ENCODE measurements at places on chromosomes 1 and 21. TPM values are rescaled to one million over a fixed set of nuclear protein-coding genes. Genes with fewer than 3 reads are reported as not detected.

DNA sequence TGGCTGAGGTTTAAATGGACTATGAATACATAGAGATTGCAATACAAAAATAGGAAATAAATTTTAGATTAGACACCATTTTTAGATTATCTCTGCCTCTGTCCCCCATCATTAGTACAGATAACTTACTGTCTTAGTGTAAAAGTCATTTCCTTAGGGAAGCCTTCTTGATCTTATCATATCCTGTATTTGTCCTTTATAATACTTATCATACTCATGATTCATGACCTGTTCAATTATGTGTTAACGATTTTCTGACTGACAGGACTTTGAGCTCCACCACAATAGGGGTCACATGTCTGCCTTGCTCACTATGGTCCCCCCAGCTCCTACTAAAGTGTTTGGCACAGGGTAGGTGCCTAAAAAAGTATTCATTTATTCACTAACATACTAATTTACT, 14.6 kb downstream of the TEX38 start:
- no peak for DNase-seq
- H3K4me1 ChIP-seq: peaks cover 55% of the 10 kb centered on the region
- peak overlapping the region; percentile 90 for H3K27ac ChIP-seq
- peaks cover 26% of the 10 kb centered on the region for H3K36me3 ChIP-seq
- H3K4me3 ChIP-seq: no peak overlapping the region

The ARMH1 gene
- total RNA-seq: 19.1 TPM

- peak; percentile 95 for DNase-seq
- peaks cover 72% of the 10 kb centered on the region for H3K27me3 ChIP-seq
- peak overlapping the region; percentile 70 for H3K4me3 ChIP-seq
- H3K4me1 ChIP-seq: peaks cover 9% of the 10 kb centered on the region
- peak overlapping the region; percentile 12 for H3K27ac ChIP-seq
Observed at GRCh38 chr1:228059634-228060457, 22.7 kb upstream of the ARF1 start.

GRCh38 chr1:25433389-25434186, 2.9 kb downstream of the MACO1 start:
- no peak overlapping the region for H3K27ac ChIP-seq
- peaks cover 57% of the 10 kb centered on the region for H3K4me1 ChIP-seq
- DNase-seq: no peak
- no peaks in the 10 kb centered on the region for H3K36me3 ChIP-seq

DNA sequence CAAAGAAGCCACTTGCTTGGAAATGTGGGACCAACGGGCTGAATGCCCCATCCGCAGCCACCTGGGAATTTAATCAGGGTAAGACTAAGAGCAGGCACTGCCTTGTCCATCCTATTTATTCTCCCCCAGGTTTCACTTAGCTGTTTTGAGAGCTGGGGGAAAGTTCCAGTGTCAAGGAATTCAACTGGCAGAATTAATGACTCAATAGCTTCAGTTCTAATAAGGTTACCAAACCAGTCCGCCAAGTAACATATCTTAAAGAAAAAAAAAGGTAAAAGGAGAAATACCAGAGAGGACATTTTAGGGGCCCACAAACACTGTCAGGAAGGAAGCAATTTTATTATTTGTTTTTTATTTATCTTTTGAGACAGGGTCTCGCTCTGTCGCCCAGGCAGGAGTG, 157.6 kb upstream of the SOD1 start:
- peak overlapping the region; percentile 6 for H3K4me3 ChIP-seq
- no peak for DNase-seq
- H3K27ac ChIP-seq: peak overlapping the region; percentile 99
- peaks cover 70% of the 10 kb centered on the region for H3K4me1 ChIP-seq
- peaks cover 4% of the 10 kb centered on the region for H3K36me3 ChIP-seq

The SYTL1 gene
- 41.0 TPM for total RNA-seq

DNA sequence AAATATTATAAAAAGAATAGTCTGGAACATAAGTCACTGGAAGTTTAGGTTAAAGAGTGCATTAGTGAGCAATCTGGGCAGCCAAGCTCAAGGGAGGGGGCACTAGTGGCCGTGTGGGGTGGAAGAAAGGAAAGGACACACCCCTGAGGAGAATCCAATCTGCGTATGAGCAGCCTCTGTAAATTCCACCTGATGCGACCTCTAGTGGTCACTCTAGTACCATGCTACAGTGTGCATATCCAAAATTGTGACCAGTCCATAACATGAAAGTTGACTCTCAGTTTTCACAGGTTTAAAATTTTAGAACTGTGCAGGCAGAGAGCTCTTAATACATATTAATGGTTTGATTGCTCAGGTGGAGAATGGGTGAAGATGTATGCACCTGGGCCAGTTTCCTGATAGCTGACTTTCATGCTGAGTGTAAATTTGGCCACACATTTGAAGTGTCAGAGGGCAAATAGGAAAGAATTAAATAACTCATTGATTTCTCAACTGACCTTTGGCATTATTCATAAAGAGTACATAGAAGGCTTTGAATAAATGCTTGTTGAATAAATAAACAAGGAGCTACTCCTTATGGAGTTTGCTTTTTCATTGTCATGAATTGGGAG, 105.9 kb upstream of the C21orf91 start:
- H3K27me3 ChIP-seq: peaks cover 8% of the 10 kb centered on the region
- H3K4me1 ChIP-seq: peaks cover 11% of the 10 kb centered on the region
- DNase-seq: no peak
- H3K27ac ChIP-seq: no peak overlapping the region
- H3K36me3 ChIP-seq: peaks cover 2% of the 10 kb centered on the region

The NHLH1 gene
- 0.32 TPM for total RNA-seq

The FAM163A gene
- 10.1 TPM for total RNA-seq

DNA sequence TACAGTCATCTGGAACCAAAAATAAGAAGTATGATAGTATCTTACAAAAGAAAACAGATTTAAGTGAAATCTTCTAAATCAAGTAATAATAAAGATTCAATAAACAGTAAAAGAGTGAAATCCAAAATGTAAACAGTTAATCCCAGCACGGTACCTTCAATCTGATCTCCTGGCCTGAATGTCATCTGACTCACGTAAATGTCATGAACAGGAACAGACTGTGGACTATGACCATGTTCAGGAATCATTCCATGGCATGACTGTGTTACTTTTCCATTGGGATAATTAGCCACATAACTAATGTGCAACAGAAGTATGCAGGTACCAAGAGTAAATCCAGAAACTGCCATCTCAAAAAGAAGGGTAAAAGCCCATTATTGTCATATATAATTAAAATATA, 18.0 kb downstream of the FRRS1 start:
- H3K4me3 ChIP-seq: no peak overlapping the region
- H3K36me3 ChIP-seq: peaks cover 30% of the 10 kb centered on the region
- peaks cover 4% of the 10 kb centered on the region for H3K4me1 ChIP-seq
- H3K27ac ChIP-seq: no peak overlapping the region
- H3K27me3 ChIP-seq: no peaks in the 10 kb centered on the region

- no peaks in the 10 kb centered on the region for H3K4me1 ChIP-seq
- no peaks in the 10 kb centered on the region for H3K27me3 ChIP-seq
- no peak overlapping the region for H3K4me3 ChIP-seq
- H3K27ac ChIP-seq: no peak overlapping the region
- no peaks in the 10 kb centered on the region for H3K36me3 ChIP-seq
Observed at GRCh38 chr1:190949939-190950338, 472.3 kb upstream of the BRINP3 start.

DNA sequence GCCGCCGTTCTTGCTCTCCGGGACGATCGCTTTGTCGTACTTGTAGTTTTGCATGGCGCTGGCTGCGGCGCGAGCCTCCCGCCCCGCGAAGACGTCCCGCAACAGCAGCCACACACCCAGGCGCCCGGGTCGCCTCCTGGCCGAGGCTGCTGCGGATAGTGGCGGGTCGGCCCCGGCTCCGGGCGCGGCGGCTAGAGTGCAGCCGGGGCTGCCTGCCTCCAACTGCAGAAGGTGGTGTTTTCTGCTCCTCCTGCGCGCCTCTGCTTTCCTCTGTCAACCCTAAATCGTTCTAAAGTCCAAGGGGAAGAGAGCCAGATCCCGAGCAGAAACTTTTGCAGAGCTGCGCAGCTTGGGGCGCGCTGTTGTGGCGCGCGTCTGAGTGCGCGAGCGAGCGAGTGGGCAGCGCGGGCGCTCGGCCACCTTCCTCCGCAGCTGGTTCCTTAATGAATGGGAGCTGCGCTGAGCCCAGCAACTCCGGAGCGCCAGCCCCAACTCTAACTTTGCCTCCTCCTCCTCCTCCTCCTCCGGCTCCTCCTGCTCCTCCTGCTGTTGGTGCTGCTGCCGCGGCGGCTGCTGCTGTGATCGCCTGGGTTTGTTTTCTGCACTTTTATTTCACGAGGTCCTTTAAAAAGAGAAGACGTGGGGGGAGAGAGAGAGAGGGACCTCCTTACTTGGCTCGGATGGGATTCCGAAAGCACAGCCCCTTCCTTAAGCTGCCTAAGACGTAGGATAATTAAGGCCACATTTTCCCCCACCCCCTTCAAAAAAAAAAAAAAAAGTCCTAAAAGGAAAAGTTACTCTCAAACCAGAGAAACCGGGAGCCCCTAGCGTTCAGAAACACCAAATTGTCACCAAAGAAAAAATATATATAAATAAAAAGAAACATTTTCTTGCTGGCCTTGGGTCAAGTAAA, at the start of gene PLPP3:
Gene PLPP3 (minus strand): TSS at position 601 of the 913 bp plus-strand sequence. CDS start 547 bp downstream, at position 54.
- peak within 1 kb of the TSS; percentile 96 for H3K27ac ChIP-seq
- peaks cover 66% of the 10 kb centered on the region for H3K4me1 ChIP-seq
- H3K36me3 ChIP-seq: no peaks in the 10 kb centered on the region
- H3K4me3 ChIP-seq: peak within 1 kb of the TSS; percentile 93
- DNase-seq: peak; percentile 44

DNA sequence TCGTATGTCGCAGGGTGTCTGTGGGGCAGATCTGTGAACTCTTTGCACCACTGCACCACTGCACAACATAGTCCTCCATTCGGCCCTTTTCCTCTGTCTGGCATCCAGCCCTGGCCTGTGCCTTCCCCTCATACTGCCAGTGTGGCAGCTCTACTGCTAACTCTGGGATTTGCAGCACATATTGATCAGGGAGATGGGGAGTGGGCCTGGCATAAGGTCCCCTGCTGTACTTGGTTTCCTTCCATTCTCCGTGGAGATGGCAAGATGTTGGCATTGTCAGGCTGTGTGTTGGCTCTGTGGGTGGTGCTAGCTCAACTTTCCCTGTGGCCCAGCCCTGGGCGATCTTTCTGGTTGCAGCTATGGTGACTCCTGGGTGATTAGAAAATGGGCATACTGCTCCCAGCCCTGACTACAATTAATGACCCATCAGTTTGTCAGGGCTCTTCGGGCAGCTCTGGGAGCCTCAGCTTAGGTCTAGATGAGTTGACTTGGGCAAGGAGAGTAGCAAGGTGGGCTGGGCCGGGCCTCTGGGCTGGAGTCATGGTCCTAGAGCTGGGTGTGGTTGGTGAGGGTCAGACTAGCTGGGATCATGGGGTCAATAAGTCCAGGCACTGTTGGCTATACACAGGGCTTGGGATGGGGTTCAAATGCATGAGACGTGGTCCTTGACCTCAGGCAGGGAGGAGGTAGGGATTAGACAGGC, 11.4 kb downstream of the PTPRU start:
- H3K27me3 ChIP-seq: no peaks in the 10 kb centered on the region
- H3K27ac ChIP-seq: peak overlapping the region; percentile 99
- no peak for DNase-seq

- peak within 1 kb of the TSS; percentile 71 for H3K4me3 ChIP-seq
- H3K36me3 ChIP-seq: no peaks in the 10 kb centered on the region
- H3K27me3 ChIP-seq: peaks cover 84% of the 10 kb centered on the region
- peaks cover 17% of the 10 kb centered on the region for H3K4me1 ChIP-seq
Observed at GRCh38 chr1:55039342-55040082, at the start of gene PCSK9. PCSK9 (plus strand) TSS chr1:55039548; CDS start chr1:55039838, 290 bp downstream.

DNA sequence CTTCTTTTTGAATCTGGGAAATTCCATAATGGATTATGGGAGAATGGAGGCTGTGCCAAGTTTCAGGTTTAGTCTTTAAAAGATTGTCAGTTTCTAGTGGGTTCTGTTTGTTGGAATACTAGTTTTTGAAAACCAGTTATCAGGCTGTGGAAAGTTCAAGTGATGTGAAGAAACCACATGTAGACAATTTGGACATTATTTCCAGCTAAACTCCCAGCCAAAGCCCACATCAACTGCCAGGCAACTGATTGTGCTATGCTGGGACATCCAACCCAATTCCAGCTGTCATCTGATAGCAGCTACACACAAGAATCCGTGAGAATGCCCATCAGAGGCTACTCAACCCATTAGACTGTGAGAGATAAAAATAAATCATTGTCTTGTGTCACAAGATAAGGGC, 546.1 kb upstream of the ADAMTS5 start:
- H3K27me3 ChIP-seq: no peaks in the 10 kb centered on the region
- H3K4me3 ChIP-seq: no peak overlapping the region
- peaks cover 1% of the 10 kb centered on the region for H3K4me1 ChIP-seq
- H3K36me3 ChIP-seq: peaks cover 9% of the 10 kb centered on the region

GRCh38 chr1:185068341-185068740, 23.0 kb downstream of the RNF2 start:
- H3K27me3 ChIP-seq: no peaks in the 10 kb centered on the region
- no peak for DNase-seq
- H3K4me3 ChIP-seq: no peak overlapping the region

DNA sequence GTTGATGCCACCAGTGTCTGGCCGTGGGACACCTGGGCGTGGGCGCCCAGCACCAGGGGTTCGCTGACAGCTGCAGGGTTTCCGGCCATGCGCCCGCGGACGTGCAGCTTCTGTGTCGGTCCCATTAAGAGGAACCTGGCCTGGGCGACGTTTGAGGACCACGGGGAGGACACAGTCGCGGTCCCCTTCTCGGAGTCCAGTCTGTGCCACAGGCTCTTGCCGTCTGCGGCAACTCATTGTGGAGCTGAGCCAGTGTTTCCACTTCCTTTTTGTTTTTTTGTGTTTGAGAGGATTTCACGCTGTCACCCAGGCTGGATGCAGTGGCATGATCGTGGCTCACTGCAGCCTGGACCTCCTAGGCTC, 1.6 kb upstream of the C1orf159 start:
- peaks cover 36% of the 10 kb centered on the region for H3K27me3 ChIP-seq
- H3K36me3 ChIP-seq: peaks cover 9% of the 10 kb centered on the region
- peaks cover 9% of the 10 kb centered on the region for H3K4me1 ChIP-seq
- peak overlapping the region; percentile 50 for H3K4me3 ChIP-seq
- no peak overlapping the region for H3K27ac ChIP-seq

DNA sequence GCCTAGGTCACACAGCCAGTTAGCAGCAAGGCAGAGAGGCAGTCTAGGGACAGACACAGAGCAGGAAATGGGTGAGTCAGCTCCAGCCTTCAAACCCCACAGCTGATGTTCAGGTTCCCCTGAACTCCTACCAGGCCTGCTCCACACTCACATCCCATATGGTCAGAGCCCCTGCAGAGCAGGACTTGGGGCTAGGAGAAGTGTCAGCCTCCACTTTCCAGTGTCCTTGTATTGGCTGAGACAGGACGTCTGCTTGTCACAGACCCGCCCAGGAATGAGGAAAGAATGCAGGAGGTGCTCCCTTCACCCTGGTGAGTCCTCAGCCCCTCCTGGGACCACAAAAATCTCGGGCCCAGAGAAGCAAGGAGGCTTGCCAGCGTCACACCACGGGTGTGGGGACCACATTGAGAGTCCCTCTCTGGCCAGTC, 92.5 kb downstream of the LACTBL1 start:
- H3K27me3 ChIP-seq: no peaks in the 10 kb centered on the region
- H3K27ac ChIP-seq: no peak overlapping the region
- H3K4me3 ChIP-seq: no peak overlapping the region
- peaks cover 7% of the 10 kb centered on the region for H3K4me1 ChIP-seq
- no peak for DNase-seq

DNA sequence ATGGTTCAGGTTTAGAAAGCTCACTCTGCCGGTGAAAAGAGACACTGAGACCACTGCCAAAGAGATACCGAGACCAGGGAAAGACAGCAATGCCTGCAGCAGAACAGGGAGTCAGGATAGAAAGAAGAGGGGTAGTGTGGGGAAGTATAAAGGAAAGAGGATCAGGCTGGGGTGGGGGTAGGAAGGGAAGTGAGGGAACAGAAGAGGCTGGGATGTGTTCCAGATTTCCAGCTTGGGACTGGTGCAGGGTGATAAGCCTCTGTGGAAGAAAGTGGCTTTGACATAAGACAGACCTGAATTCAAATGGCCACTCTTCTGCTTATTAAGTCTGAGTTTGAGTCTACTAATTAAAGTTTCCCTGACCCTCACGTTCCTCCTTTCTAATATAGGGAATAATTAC, 105.9 kb downstream of the PIK3R3 start:
- no peak overlapping the region for H3K4me3 ChIP-seq
- peak overlapping the region; percentile 26 for H3K27ac ChIP-seq
- no peaks in the 10 kb centered on the region for H3K27me3 ChIP-seq

The OR2G2 gene
- total RNA-seq: not detected
